Temporal lobe (tissue), 4 donors: ENCODE measurements at places on chromosomes 1 and 21. TPM values are rescaled to one million over a fixed set of nuclear protein-coding genes. Genes with fewer than 3 reads are reported as not detected.

DMBX1 gene
- not detected for total RNA-seq

NBPF4 gene
- not detected for total RNA-seq

NECTIN4 gene
- not detected for total RNA-seq

TENT5C gene
- 4.2 TPM for total RNA-seq

OLFML3 gene
- 12.3 TPM for total RNA-seq

PTAFR gene
- 0.74 TPM for total RNA-seq

C21orf58 gene
- total RNA-seq, result 2.2 TPM

NSUN4 gene
- 8.4 TPM for total RNA-seq

LHX8 gene
- total RNA-seq, result under 0.01 TPM

CYP4B1 gene
- total RNA-seq, result under 0.01 TPM

GBP4 gene
- 1.2 TPM for total RNA-seq

C1orf56 gene
- total RNA-seq, result 3.0 TPM

CD52 gene
- total RNA-seq, result not detected

AMY2A gene
- total RNA-seq, result 0.25 TPM

HTR1D gene
- 0.25 TPM for total RNA-seq

CCDC17 gene
- total RNA-seq, result 0.25 TPM

MAN1C1 gene
- 6.9 TPM for total RNA-seq

MACO1 gene
- 56.3 TPM for total RNA-seq

OR10Z1 gene
- not detected for total RNA-seq

RNF186 gene
- not detected for total RNA-seq

MEX3A gene
- total RNA-seq, result 44.0 TPM

ETV3L gene
- total RNA-seq, result not detected

ADAMTS5 gene
- total RNA-seq, result 1.7 TPM

AGT gene
- 6.4 TPM for total RNA-seq

MAP3K21 gene
- total RNA-seq, result 3.2 TPM

HSD3B1 gene
- not detected for total RNA-seq

CTSS gene
- total RNA-seq, result 9.8 TPM

KIF2C gene
- total RNA-seq, result 2.2 TPM

MARK1 gene
- total RNA-seq, result 55.8 TPM

KRTAP7-1 gene
- not detected for total RNA-seq

PEAR1 gene
- 0.98 TPM for total RNA-seq
